ENCODE measurements at places on chromosomes 11 and 22. TPM values are rescaled to one million over a fixed set of nuclear protein-coding genes. Genes with fewer than 3 reads are reported as not detected.

GRCh38 chr11:22460181-22460580, 122.0 kb downstream of the SLC17A6 start:
- no peaks in the 10 kb centered on the region for H3K36me3 ChIP-seq
- no peak overlapping the region for H3K4me3 ChIP-seq
- peak overlapping the region; percentile 76 for H3K27ac ChIP-seq
- DNase-seq, result peak; percentile 66
- peaks cover 40% of the 10 kb centered on the region for H3K4me1 ChIP-seq

The MB gene
- not detected for polyA plus RNA-seq

DNA sequence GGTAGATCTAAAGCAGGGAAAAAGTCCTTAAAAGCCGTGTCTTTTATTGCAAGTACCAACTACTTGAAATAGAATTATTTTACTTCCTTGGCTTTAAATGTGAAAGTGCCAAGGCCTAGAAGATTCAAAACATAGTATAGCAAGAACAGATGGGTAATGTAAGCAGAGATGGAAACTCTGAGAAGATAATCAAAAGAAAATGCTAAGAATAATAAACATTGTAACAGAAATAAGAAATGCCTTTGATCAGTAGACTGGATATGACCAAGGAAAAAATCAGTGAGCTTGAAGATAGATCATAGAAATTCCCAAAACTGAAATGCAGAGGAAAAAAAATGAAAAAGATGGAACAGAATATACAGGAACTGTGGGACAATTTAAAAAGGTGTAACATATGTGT, 113.1 kb downstream of the BLID start:
- H3K36me3 ChIP-seq, result no peaks in the 10 kb centered on the region
- H3K27ac ChIP-seq, result no peak overlapping the region
- no peak overlapping the region for H3K4me3 ChIP-seq
- H3K27me3 ChIP-seq, result no peaks in the 10 kb centered on the region
- H3K4me1 ChIP-seq, result no peaks in the 10 kb centered on the region

DNA sequence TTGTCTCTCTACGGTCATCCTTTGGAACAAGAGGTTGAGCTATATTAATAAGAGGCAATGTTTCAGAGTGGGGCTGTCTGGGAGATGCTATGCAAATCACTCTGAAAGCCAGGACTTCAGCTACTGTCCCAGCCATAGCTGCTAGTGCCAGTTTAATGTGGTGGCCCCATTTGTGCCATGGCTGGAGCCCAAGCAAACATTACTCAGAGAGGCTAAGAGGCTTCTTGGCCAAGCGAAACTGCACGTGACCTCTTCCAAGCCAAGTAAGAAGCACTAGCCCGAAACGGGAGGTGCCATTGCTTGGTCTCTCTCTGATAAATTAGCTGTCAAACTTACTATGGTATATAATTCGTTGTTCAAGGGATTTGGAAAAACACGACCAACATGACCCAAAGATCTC, 50.4 kb upstream of the TBCEL start:
- H3K27me3 ChIP-seq, result no peaks in the 10 kb centered on the region
- no peak for DNase-seq
- no peak overlapping the region for H3K27ac ChIP-seq
- no peaks in the 10 kb centered on the region for H3K4me1 ChIP-seq

The MAPK11 gene
- 3.4 TPM for polyA plus RNA-seq
